Esophagus mucosa (tissue), 1 donor: ENCODE measurements at places on chromosomes 1 and 21.
A peak's percentile ranks its signal among the peaks of the same experiment; 100 is the strongest.

DNA sequence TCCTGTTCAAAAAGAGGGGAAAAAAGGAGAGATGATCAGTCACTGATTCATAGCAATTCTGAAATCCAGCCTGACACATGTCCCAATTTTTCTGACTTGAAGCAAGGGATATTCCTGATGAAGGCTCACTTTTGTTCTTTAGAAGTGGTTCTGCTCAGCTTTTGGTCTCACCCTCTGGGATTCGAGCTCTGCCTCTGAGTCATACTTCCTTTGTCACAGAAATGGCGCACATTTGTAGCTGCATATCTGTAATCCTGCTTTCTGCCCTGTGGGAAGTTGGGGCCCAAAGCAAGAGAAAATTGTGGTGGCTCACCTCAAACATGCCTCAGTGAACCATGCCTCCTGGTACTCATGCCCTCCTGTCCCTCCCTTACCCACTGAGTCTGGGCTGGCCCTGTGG, 22.3 kb upstream of the FAM78B start:
- no peak for ATAC-seq

DNA sequence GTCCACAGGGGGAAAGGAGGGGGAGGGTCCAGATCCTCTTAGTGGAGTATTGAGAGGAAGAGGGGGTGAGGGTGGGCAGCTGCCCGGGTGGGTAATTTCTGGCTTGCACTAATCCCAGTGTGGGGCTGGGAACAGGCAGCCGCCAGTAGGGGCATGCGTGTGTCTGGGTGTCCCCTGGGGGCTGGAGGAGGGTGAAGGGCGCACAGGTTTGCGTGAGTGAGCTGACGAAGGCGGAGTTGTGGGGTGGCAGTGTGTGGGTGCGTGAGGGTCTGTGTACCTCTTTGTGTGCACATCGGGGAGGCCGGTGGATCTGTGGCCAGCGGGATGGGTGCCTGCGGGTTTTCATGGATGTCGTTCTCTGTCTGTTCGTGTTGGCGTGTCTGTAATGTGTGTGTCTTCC, 97.3 kb downstream of the PAX7 start:
- no peak for ATAC-seq

GRCh38 chr1:43880604-43881003, 53.0 kb upstream of the ARTN start:
- ATAC-seq = no peak

GRCh38 chr1:226064816-226065248, 2.3 kb downstream of the H3-3A start:
- ATAC-seq = no peak

GRCh38 chr21:41425588-41425953, 468 bp upstream of the MX1 start:
- no peak for ATAC-seq

- ATAC-seq = no peak
Measured at GRCh38 chr1:84919461-84919970, 26.5 kb upstream of the LPAR3 start.

- ATAC-seq = no peak
Measured at GRCh38 chr1:165496501-165496900, 47.3 kb upstream of the LRRC52 start.

GRCh38 chr1:28656335-28656734, 7.9 kb downstream of the RNU11 start:
- no peak for ATAC-seq

DNA sequence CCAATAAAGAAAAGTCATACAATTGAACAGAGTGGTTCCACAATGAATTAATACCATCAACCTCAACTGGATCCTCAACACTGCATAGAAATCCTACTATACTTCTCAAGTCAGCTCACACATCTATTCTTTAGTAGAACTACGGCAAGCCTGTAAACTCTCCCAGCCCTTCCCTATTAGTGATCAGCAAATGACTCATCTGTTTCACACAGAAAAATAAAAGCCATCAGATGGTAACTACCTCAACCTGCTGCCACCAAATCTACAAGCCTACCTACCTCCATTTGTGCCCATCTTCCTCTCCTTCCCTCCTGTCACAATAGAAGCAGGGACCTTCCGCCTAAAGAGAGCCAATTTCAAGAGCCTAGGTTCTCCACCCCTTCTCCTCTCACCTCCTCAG, 63.6 kb downstream of the DMAP1 start:
- ATAC-seq = peak; percentile 73

GRCh38 chr1:169892176-169892926, 1.3 kb downstream of the SCYL3 start:
- no peak for ATAC-seq

DNA sequence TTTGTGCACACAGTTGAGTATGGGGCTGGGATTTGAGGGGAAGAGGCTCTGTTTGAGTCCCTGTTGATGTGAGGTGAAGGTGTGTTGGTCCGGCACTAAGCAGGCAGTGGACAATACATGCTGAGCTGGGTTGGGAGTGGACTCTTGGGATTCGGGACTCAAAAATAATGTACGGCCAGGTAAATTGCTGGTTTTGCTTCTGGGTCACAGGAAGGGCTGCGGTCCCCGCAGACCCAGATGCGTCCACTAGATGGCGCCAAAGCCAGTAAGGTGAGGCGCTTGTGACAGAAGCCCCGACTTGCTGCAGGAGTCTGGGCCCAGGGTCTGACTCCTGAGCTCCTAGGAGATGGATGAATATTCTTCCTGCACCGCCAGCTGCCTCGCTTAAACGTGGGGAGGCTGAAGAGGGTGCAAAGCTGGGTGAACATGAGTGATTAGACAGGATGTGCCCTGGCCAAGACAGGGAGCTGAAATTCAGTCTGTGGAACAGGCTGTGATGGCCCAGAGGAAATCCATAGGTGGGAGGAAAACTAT, 61.4 kb downstream of the ACBD3 start:
- peak; percentile 32 for ATAC-seq

- no peak for ATAC-seq
Measured at GRCh38 chr1:205993068-205993467, 10.1 kb downstream of the RAB7B start.

DNA sequence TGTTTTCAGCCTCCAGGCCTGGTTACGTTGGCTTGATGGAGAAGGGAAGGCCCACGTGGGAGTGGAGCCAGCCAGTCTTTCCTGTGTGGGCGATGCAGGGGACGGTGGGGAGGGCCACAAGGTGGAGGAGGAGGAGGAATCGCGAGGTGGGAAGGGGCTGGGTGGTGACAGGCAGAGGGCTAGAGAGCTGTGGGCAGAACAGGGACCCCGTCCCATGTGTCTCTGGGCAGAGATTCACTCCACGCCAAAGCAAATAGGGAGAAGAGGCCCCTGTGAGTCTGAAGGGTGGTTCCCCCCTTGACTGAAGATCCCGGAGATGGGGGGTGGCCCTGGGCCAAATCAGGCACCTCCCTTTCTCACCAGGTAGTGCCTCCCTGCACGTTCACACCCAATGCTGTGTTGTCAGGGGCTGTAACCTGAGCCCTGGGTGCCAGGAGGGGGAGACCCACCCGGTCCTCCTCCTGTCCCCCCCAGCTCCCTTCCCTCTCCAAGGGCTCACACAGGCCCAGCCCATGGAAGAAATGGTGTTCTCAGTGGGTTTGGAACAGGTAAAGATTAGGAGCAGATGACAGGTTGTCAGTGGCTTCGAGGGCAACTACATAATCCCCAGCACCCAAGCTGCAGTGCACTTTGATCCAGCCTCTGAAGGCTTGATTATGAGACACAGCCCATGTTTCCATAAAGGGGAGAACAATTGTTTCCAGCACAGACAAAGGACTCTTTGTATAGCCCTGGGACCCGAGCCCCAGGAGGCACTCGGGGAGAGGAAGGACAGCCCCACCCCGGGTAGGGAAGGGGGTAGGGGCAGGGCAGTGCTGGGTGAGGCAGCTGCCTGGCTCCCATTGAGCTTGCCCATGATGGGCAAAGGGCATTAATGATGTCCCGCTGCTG, 37.7 kb upstream of the GPR37L1 start:
- ATAC-seq = peak; percentile 54

DNA sequence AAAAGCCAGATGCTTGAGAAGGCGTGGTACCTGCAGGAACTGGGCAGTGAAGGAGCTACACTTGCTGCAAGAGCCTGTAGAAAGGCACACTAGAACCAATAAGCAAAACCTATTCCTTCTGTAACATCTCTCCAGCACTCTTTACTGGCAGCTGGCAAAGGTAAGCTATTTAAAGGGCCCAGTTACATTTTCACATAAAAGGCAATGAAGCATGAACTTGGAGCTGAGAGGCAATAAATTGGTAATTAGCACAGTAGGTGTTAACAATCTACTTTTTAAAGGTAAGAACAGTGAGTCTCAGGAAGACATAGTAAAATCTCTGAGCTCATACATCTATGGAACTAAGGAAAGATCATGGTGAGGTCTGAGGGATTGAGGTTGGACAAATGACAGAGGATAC, 167.1 kb upstream of the OLFM3 start:
- ATAC-seq = no peak

DNA sequence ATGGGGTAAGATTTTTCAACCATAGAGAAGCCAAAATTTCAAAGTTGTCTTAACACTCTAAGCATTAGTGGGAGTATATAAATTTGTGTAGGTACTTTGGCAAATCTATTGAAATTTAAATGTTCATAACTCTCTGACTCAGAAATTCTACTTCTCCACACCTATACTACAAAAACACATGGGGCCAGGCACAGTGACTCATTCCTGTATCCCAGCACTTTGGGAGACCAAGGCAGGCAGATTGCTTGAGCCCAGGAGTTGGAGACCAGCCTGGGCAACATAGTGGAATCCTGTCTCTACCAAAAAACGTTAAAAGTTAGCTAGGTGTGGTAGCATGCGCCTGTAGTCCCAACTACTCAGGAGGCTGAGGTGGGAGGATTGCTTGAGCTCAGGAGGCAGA, 41.3 kb upstream of the RAVER2 start:
- ATAC-seq = peak; percentile 25

DNA sequence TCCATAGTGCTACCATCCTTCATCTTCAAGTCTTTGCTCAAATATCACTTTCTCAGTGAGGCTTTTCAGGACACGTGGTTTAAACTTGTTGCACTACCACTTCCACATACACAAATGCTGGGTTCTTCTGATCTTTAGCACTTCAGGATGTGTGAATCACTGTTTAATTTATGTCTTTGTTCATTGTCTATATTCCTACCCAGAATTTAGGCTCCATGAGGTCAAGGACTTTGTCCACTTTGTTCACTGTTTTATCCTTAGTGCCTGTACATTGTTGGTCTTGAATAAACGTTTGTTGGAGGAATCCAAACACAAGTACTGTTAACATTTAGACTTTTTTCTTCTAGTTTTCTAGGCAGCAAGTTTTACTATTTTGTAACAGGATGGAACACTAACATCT, 42.6 kb upstream of the RALGPS2 start:
- ATAC-seq = no peak

DNA sequence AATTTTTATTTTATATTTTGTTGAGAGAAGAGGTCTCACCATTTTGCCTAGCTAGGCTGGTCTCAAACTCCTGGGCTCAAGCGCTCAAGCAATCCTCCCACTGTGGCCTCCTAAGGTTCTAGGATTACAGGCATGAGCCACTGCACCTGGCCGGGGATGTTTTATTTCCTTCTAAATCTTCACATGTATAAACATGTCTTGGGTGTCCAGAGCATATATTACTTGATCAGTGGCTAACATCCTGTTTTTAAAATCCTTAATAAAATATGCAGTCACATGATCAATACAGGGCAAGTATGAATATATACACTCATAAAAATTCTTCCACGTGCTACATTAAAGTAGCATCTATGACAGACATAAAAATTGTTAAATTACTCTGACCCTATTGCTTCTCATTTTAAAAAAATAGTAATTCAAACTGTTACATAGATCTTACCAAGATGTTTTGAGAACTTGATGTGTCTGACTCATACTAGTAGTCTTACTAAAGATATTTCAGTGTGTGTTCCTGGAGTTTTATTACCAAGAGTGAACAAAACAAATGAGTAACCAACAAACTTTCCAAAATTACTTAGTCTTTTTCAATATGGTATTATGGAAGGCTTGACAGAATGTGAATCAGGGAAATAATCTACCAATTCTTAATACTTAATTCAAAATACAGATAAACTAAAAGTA, 222.5 kb downstream of the SLC45A1 start:
- ATAC-seq = peak; percentile 59

GRCh38 chr1:171834821-171835220, 6.5 kb upstream of the DNM3 start:
- no peak for ATAC-seq

GRCh38 chr1:85373378-85373708, 91.6 kb downstream of the DDAH1 start:
- no peak for ATAC-seq

- no peak for ATAC-seq
Measured at GRCh38 chr1:40352126-40352525, 21.4 kb upstream of the SMAP2 start.

GRCh38 chr1:244163861-244164510, 112.9 kb downstream of the ZBTB18 start:
- peak; percentile 97 for ATAC-seq

GRCh38 chr1:1351511-1352427, 2.6 kb upstream of the DVL1 start:
- no peak for ATAC-seq

DNA sequence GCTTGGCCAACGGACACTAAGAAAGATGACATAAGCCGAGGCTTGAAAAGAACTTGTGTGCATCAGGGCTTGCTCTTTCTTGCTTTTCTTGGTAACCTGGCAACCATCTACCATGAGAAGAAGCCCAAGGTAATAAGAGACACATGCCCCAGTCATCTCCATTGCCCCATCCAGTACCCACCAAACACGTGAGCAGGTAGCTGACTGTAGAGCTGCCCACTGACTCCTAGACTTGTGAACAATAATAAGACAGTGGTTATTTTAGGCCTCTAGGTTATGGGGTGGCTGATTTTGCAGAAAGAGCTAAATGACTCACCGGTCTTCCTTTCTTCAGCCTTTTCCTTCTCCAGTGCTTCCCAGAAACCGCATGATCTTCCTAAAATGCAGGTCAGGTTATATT, 105.0 kb upstream of the JUN start:
- peak; percentile 77 for ATAC-seq

DNA sequence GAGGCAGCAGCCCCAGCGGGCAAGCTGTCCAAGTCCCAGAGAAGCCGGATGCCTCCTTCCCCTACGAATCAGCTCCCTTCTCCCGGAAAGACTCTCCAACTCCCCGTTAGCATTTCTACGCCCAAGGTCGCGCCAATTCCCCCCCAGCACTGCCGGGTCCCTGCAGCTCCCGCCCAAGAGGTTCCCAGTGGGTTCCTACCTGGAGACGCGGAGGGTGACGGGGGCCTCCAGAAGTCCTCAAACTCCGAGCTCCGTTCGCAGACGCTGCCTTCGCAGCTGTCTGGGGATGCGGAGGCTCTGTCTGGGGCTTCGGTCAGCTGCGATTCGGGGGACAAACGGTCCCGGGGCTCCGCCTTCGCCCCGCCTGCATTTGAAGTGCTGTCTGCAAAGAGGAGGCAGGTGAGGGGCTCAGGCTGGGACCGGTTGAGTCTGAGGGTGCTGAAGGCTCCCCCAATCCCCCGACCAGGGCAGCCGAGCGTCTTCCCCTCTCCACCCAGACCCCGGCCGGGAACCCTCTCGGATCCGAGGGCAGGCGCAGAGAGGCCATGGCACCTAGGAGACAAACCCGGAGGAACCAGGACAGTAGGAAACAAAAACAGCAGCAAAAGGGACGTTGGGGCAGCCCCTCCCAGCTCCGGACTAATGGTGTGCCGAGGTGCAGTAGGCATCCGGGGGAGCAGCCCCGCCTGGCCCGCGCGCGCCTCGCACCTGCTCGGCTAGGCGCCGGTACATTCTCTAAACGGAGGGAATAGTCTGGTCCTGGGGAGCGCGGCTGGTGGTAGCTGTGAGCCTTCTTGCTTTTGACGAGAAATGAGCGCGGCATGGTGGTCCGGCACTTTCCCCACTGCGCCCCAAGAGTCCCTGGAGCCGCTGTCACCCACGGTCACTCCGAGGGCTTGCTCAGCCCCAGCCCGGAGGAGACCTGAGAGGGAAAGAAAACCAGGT, 3.8 kb downstream of the GFI1 start:
- ATAC-seq = no peak
